Body of pancreas (tissue), 4 donors: ENCODE measurements at places on chromosomes 16 and 17. TPM values are rescaled to one million over a fixed set of nuclear protein-coding genes. Genes with fewer than 3 reads are reported as not detected.

Gene TACO1
- total RNA-seq: 10.5 TPM

Gene TRPV2
- 30.7 TPM for total RNA-seq

Gene RND2
- total RNA-seq: 0.33 TPM

Gene MEOX1
- 2.3 TPM for total RNA-seq

GRCh38 chr16:52863000-52863399 lies 189.7 kb downstream of the CHD9NB start:
- H3K27ac ChIP-seq: no peak overlapping the region
- H3K27me3 ChIP-seq: no peaks in the 10 kb centered on the region
- no peaks in the 10 kb centered on the region for H3K36me3 ChIP-seq
- no peaks in the 10 kb centered on the region for H3K4me1 ChIP-seq
- no peak for DNase-seq

DNA sequence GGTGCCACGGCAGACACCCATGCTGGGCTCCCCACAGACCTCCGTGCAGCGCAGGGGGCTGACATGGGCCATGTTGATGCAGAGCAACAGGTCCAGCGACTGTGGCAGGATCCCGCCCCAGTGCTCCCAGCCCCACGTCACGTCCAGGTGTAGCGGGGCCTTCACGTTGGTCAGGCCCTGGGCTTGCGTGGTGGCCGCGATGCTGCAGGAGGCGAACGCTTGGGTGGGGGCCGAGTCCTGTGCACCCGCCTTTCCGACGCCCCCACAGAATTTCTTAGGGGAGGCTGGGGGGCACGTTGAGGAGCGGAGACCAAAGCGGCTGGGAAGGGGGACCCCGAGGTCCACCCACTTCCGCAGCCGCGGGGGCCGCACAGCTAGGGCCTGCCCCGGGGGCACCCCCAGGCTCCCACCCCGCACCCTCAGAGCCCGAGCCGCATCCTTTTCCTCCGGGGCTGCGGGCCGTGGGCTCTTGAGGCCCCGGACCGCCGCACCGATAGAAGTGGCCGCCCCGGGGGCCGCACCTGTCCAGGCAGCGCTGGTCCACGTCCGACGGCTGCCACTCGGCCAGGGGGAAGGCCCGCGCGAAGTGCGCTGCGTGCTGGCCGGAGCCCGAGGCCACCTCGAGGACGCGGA lies 416 bp downstream of the METTL26 start:
- no peaks in the 10 kb centered on the region for H3K36me3 ChIP-seq
- H3K4me1 ChIP-seq: peaks cover 38% of the 10 kb centered on the region
- peak; percentile 44 for DNase-seq
- H3K27ac ChIP-seq: peak overlapping the region; percentile 90
- H3K4me3 ChIP-seq: peak overlapping the region; percentile 36

GRCh38 chr16:84042879-84043485 lies 387 bp upstream of the SLC38A8 start:
- DNase-seq: no peak
- H3K4me1 ChIP-seq: peaks cover 5% of the 10 kb centered on the region
- no peaks in the 10 kb centered on the region for H3K36me3 ChIP-seq

DNA sequence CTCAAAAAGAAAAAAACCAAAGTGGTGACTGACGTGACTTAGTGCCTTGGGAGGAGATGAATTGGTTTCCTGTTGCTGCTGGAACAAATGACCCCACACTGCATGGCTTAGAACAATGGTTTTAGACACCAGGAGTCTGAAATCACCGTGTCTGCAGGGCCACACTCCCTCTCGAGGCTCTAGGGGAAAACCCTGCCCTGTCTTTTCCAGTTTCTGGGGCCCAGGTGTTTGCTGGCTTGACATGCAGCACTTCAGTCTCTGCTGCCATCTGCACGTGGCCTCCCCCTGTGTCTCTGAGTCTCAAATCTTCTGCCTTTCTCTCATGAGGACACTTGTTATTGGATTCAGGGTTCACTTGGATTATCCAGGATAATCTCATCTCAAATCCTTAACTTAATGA lies 323.8 kb upstream of the TNRC6C start:
- no peak overlapping the region for H3K4me3 ChIP-seq
- no peak overlapping the region for H3K27ac ChIP-seq
- H3K36me3 ChIP-seq: no peaks in the 10 kb centered on the region
- no peak for DNase-seq
- H3K4me1 ChIP-seq: no peaks in the 10 kb centered on the region

DNA sequence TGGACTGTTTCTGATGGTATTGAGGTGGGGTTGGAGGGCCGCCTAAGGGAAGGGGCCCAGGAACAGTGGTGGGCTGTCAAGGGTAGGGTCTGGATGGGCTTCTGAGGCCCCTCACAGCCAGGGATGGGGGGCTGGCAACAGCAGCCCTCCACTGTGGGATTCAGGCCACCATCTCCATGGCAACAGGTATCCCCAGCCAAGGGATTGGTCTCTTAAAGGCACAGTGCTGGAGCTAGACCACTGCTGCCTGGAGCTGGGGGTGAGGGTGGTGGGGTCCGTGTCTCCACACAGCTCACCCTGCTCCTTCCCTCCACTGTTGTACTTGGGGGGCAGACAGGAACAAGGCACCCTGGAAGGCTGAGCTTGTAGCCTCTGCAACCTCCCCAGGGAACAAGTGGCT lies 41.8 kb downstream of the PSME3IP1 start:
- no peaks in the 10 kb centered on the region for H3K36me3 ChIP-seq
- DNase-seq: no peak
- no peak overlapping the region for H3K27ac ChIP-seq
- no peaks in the 10 kb centered on the region for H3K27me3 ChIP-seq

DNA sequence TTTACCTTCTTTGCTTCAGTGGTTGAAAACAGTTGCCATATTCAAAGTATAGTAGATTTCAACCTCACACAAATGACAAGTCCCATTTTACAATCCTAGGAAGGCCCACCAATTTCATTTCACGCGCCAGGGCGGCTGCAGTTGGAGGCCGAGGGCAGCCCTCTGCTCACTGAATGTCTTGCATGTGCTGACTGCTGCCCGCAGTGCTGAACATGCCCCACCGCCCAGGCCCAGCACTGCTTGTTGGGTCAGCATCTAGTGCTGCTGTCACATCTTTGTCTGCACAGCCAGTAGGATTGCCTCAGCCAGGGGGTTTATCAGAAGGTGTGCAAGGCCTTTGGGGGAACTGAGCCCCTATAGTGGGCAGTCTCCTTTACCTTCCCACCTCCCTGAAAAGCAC lies 11.5 kb downstream of the SMCR8 start:
- H3K4me3 ChIP-seq: no peak overlapping the region
- no peak overlapping the region for H3K27ac ChIP-seq
- H3K36me3 ChIP-seq: peaks cover 20% of the 10 kb centered on the region
- H3K27me3 ChIP-seq: no peaks in the 10 kb centered on the region
- DNase-seq: no peak

GRCh38 chr17:49572226-49572625 lies 3.4 kb upstream of the NXPH3 start:
- H3K4me3 ChIP-seq: no peak overlapping the region
- peaks cover 37% of the 10 kb centered on the region for H3K4me1 ChIP-seq
- no peaks in the 10 kb centered on the region for H3K36me3 ChIP-seq
- no peak for DNase-seq
- peaks cover 20% of the 10 kb centered on the region for H3K27me3 ChIP-seq

GRCh38 chr16:27381236-27381635 lies 20.7 kb upstream of the IL21R start:
- no peaks in the 10 kb centered on the region for H3K4me1 ChIP-seq
- H3K36me3 ChIP-seq: no peaks in the 10 kb centered on the region
- H3K4me3 ChIP-seq: no peak overlapping the region
- H3K27ac ChIP-seq: no peak overlapping the region

GRCh38 chr16:61296814-61297213 lies 739.4 kb downstream of the CDH8 start:
- H3K4me3 ChIP-seq: no peak overlapping the region
- no peaks in the 10 kb centered on the region for H3K27me3 ChIP-seq
- no peaks in the 10 kb centered on the region for H3K36me3 ChIP-seq
- no peak overlapping the region for H3K27ac ChIP-seq
- H3K4me1 ChIP-seq: no peaks in the 10 kb centered on the region
